Right ventricle myocardium superior (tissue), 1 donor: ENCODE measurements at places on chromosomes 13 and 19. TPM values are rescaled to one million over a fixed set of nuclear protein-coding genes. Genes with fewer than 3 reads are reported as not detected.

The ZNF726 gene
- 0.32 TPM for total RNA-seq

The TYROBP gene
- total RNA-seq, result 28.3 TPM

GRCh38 chr13:113902986-113903775 is 39.3 kb upstream of the GAS6 start:
- no peak for DNase-seq

DNA sequence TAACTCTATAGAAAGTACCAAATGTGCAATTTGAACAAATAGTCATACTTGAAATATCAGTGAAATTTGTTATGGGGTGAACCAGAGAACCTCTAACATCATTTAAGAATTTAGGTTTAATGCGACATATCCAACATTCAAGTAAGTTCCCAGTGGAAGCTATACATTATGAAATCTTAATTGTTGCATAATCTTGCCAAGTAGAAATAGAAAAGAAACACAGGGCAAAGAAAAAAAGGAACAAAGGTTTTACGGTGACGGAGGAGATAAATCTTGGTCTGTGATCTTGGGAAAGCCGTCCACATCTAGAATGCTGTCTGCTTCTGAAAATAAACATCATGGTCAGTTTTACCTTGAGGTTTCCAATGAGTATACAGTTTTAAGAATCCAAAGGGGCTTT is 445.7 kb downstream of the RFC3 start:
- DNase-seq, result no peak

DNA sequence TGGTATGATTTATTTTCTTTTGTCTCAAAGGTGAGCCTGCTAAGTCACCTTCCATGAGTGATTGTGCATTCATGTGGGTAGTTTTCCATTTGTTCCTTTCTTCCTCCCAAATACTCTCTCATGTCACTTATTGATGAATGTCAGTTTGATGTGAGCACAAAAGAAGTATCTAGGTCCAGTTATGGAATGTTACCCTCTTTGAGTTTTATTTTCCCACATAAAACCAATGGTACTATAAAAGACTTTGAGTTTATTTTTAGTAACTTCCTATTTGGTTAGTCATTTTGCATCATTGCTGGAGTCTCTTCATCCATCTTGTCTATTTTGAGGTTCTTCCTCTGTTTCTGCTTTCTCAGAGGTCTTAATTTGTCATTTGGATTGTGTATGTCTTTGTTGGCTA is 321.3 kb downstream of the GPC6 start:
- no peak for DNase-seq

- no peak for DNase-seq
These were observed 19.6 kb downstream of the MPND start for GRCh38 chr19:4362831-4363545.

The UBAC2 gene
- total RNA-seq, result 35.4 TPM

The COQ8B gene
- total RNA-seq, result 36.1 TPM

The PCID2 gene
- 54.4 TPM for total RNA-seq

The OR10H1 gene
- not detected for total RNA-seq

The KIR3DL1 gene
- total RNA-seq, result not detected

DNA sequence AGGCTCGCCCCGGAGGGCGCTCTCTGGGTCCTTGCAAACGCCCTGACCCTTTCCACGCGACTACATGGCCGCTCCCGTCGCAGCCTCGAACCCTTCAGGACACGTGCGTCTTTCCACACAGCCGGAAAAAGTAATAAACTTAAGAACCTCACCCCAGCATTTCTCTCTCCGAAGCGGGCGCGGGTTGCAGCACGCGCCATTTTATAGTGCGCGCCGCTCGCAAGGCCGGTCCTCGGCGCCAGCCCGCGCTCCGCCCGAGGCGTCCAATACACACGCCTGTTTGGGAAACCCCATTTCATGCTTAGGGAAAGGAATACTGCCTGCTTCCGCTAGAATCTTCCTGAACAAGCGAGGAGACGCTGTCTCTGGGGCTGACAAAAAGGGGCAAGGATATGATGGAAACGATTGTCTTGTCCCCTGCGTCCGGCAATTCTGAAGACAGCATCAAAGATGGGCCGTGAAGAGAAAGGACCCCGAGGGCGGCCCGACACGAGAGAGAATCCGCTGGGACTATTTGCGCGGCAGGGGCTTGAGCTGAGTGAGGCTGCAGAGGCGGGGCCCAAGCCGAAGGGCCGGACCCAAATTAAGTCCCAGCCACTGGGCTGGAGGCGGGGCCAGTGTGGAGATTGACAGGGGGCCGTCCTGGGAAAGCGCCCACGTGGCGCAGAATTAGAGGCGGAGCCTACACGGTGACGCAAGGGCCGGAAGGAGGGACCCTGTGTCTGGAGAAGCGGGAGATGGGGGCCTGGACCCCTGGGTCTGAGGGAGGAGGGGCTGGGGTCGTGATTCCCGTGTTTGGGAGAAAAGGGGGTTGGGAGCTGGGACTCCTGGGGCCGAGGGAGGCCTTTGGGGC is 14.4 kb downstream of the ACP4 start:
- peak; percentile 99 for DNase-seq

GRCh38 chr13:60976367-60976766 is 439.3 kb downstream of the PCDH20 start:
- DNase-seq, result no peak

The MUC16 gene
- not detected for total RNA-seq

The ZNF546 gene
- 5.9 TPM for total RNA-seq

DNA sequence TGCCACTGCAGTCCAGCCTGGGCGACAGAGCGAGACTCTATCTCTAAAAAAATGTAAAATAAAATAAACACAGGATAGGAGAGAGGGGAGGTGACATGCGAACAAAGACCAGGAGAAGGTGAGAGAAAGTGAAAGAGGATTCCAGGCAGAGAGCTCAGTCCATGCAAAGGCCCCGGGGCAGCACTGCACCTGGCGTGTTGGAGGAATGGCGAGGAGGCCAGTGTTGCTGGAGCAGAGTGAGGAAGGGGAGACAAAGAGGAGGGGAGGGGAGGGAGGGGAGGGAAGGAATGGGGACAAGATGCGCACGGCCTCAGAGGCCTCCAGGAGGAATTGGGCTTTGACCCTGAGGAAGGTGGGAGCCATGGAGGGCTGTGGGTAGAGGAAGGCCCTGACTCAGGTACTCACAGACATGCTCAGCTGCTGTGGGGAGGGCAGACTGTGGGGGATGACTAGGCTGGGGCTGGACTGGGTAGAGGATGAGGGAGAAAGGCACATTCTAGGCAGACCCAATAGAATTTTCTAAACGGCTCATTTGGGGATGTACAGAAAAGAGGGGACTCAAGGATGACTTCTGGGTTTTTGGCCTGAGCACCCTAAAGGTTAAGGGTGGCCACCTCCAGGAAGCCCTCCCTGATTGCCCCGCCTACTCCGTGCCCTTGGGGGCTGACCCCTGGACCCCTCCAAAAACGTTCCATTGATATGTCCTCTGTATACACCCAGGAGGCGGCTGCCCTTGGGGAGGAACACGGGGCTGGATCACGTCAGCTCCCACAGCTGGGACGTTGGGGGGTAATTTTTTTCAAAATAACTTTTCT is 43.9 kb downstream of the PTPRS start:
- DNase-seq, result no peak

DNA sequence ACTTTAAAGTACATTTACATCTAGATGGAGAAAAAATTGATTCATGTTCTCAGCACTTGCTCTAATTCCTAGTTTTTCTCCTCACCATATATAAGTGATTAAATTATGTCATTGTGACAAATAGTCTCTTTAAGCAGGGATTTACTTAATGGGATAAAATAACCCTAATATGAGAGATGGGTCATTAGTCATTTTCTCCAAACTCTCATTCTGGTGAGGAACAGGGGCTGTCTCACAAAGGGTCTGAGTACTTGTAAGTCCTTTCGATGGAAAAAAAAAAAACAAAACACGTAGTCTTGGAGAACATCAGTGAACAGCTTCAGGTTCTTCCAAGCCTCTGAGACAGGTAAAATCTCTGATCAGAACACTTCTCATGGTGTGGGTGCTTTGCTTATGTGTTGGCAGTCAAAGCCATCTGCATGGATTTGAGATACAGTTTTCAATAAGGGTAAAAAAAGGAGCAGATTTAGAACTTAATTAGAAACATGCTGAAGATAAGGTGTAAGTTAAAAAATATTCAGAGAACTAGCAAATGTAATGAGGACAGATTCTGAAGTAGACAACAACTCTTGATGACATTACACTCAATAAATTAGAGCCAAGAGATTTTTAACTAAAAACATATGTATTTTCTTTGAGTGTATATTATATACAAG is 1668.9 kb upstream of the MIR17HG start:
- no peak for DNase-seq

- DNase-seq, result peak; percentile 76
These were observed 10.4 kb upstream of the ITM2B start for GRCh38 chr13:48222358-48223301.

DNA sequence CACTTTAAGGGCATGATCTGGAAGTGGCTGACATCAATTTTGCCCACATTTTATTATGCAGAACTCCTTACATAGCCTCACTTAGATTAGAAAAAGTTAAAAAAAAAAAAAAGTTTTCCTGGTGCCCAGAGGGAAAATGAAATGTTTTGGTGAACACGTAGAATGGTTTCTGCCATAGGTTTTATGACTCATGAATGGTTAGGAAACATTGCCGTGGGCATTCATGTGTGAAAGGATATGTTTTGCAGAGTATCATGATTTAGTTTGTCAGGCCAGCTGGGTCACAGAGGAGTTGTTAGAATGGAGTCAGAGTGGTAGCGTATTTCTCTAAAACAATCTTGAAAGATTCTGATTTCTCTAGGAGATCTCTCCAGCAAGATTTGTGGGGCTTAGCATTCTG is 133.8 kb downstream of the MRPL57 start:
- no peak for DNase-seq

- no peak for DNase-seq
These were observed 43.2 kb downstream of the SERTM1 start for GRCh38 chr13:36717017-36717416.

GRCh38 chr19:11089254-11090013 is at the start of gene LDLR:
TSS of gene LDLR (plus strand) at chr19:11089463. CDS start at chr19:11089549, 86 bp downstream.
- peak; percentile 89 for DNase-seq

The AMER2 gene
- not detected for total RNA-seq

DNA sequence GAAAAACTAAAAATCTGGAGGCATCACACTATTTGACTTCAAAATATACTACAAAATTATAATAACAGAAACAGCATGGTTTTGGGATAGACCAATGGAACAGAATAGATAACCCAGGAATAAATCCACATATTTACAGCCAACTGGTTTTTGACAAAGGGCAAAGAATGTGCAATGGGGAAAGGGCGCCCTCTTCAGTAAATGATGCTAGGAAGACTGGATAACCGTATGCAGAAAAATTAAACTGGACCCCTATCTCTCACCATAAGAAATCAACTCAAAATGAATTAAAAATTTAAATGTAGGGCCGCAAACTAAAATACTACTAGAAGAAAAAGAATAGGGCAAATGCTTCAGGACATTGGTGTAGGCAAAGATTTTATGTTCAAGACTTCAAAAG is 440.5 kb upstream of the SGCG start:
- DNase-seq, result no peak

DNA sequence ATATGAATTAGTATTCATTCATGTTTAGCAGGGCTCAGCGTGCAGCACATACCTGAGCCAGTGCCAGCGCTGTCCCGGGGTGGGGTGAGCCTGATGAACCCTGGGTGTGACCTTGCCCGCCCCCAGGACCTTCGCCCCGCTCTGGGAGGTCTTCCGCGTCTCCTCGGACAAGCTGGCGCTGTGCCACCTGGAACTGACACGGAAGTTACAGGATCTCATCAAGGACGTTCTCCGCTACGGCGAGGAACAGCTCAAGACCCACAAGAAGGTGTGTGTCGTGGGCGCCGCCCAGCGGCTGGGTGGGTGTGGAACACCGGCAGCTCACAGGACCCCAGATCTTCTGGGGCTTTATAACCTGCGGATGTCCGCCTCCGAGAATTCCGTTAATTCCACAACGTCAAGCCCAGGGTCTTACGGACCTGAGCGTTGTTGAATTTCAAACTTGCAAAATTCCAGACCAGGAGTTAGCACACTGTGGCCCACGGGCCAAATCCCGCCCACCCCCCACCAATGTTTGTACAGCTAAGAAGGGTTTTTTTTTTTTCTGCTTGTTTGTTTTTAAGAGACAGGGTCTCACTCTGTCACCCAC is 15.4 kb downstream of the FCHO1 start:
- DNase-seq, result peak; percentile 88

- peak; percentile 70 for DNase-seq
These were observed at the start of gene GIPR for GRCh38 chr19:45667620-45668341. TSS of gene GIPR (plus strand) at chr19:45668221. CDS start at chr19:45669521, 1,300 bp downstream.

DNA sequence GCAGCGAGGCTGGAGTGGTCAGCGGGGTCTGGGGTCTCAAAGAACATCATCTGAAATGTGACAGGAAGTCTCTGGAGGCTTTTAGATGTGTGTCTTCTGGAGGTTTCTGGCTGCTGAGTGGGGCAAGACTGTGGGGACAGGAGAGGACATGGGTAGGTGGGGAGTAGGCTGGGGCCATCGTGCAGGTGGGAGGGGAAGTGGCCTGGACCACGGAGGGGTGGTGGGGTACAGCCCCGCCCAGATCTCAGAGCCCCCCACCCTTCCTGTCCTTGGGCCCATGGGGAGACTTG is 6.2 kb downstream of the AP1M1 start:
- peak; percentile 15 for DNase-seq

DNA sequence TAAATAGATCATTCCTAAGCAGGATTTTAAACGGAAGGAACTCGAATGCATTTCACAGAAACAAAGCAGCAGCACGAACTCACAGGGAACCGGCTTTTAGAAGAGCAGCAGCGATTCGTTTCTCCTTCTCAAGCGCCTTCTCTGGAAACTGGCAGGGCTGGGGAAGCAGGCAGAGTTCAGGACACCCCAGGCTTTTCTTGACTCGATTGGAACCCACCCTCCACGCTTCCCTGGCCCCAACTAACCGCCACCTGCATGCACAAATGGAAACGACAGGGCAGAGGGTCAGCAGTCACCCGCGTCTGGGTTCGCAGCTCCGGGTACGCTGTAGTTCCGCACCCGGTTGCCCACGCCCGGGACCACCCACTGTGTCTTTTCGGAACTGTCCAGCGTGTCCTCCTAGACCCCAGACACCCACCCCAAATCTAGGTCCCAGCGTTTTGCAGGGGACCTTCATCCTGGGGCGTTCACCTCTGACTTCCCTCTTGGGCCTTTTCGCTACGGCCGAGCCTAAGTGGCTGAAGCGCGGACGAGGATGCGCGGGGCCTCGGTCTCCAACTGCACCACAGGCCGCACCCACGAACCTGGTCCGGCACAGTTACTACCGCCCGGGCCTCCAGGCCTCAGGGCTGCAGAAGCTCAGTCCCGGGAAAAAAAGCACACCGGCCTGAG is 500 bp downstream of the ZFP30 start:
- no peak for DNase-seq

The CATSPERD gene
- not detected for total RNA-seq

The NLRP9 gene
- not detected for total RNA-seq

The CFD gene
- total RNA-seq, result 477 TPM

GRCh38 chr13:100506600-100507422 is 81.8 kb downstream of the GGACT start:
- no peak for DNase-seq

DNA sequence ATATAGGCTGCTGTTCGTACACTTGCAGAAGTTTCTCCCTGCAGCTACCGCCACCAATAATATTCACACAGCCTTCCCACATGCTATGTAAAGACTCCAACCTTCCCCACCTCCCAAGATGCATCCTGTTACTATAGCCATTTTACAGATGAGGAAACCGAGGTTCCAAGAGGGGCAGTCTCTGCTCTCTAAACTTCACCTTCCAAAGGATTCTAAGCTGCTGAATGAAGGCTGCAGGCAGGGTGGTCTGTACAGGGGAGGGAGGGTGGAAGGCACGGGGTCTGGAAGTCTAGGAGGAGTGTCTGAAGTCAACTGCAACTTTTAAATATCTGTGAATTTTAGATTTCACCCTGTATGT is 1.9 kb upstream of the NFIC start:
- no peak for DNase-seq

The GNA15 gene
- 2.8 TPM for total RNA-seq

The ZNF880 gene
- 19.4 TPM for total RNA-seq

GRCh38 chr19:13823256-13823655 is 28.0 kb downstream of the ZSWIM4 start:
- DNase-seq, result peak; percentile 77
